ENCODE measurements at places on chromosomes 3 and 15.

- H3K4me3 ChIP-seq = no peak overlapping the region
- no peaks in the 10 kb centered on the region for H3K36me3 ChIP-seq
- no peak overlapping the region for H3K27ac ChIP-seq
- no peak for DNase-seq
- H3K4me1 ChIP-seq = peaks cover 13% of the 10 kb centered on the region
Measured at GRCh38 chr15:101441696-101442095, 47.8 kb downstream of the PCSK6 start.

GRCh38 chr15:55277116-55277564 is 12.5 kb downstream of the RAB27A start:
- H3K27me3 ChIP-seq = no peaks in the 10 kb centered on the region
- H3K4me1 ChIP-seq = no peaks in the 10 kb centered on the region
- H3K36me3 ChIP-seq = no peaks in the 10 kb centered on the region
- no peak for DNase-seq
- no peak overlapping the region for H3K27ac ChIP-seq

- no peak overlapping the region for H3K27ac ChIP-seq
- H3K4me1 ChIP-seq = peaks cover 11% of the 10 kb centered on the region
- no peak overlapping the region for H3K4me3 ChIP-seq
- peaks cover 14% of the 10 kb centered on the region for H3K36me3 ChIP-seq
- H3K27me3 ChIP-seq = no peaks in the 10 kb centered on the region
Measured at GRCh38 chr15:64454282-64454681, 6.1 kb upstream of the ZNF609 start.

DNA sequence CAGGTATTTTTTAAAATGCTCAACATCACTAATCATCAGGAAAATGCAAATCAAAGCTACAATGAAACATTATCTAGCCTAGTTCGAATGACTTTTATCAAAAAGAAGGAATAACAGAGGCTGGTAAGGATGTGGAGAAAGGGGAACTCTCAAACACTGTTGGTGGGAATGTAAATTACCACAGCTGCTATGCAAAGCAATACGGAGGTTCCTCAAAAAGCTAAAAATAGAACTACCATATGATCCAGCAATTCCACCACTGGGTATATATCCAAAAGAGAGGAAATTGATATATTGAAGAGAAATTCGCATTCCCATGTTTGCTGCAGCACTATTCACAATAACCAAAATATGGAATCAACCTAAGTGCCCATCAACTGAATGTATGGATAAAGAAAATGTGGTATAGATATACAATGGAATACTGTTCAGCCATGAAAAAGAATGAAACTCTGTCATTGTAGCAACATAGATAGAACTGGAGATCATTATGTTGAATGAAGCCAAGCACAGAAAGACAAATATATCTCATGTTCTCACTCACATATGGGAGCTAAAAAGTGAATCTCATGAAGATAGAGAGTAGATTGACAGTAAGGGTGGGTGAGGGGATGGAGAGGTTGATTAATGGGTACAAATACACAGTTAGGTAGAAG is 19.7 kb upstream of the CLN6 start:
- DNase-seq = no peak
- no peaks in the 10 kb centered on the region for H3K27me3 ChIP-seq
- H3K4me1 ChIP-seq = no peaks in the 10 kb centered on the region
- no peak overlapping the region for H3K27ac ChIP-seq

- no peak for DNase-seq
- peaks cover 2% of the 10 kb centered on the region for H3K27me3 ChIP-seq
- peaks cover 6% of the 10 kb centered on the region for H3K4me1 ChIP-seq
- H3K4me3 ChIP-seq = peak overlapping the region; percentile 67
- no peaks in the 10 kb centered on the region for H3K36me3 ChIP-seq
- peak overlapping the region; percentile 72 for H3K27ac ChIP-seq
Measured at GRCh38 chr3:115658032-115658336, 34.7 kb downstream of the GAP43 start.

DNA sequence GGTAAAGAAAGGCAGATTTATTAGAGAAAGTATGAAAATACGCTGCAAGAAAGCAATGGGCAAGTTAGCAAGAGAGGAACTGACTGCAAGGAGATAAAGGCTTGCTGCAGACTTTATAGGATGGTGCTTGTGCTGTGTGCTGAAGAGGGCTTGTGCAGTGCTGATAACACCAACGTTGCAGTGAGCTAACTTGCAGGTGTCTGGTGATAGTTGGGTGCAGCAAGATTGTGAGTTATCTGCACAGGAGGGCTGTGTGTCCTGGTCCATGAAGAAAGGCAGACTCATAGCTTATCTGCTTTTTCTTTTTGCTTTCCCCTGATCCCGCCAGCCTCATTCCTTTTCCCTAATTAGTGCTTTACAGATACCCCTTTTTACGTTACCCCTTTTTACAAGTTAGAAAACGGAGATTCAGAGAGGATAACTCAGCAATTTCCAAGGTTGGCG is 58.0 kb upstream of the ZNF148 start:
- DNase-seq = no peak
- H3K27me3 ChIP-seq = no peaks in the 10 kb centered on the region
- H3K27ac ChIP-seq = no peak overlapping the region

- H3K4me1 ChIP-seq = no peaks in the 10 kb centered on the region
- peaks cover 23% of the 10 kb centered on the region for H3K36me3 ChIP-seq
- H3K27ac ChIP-seq = no peak overlapping the region
- no peak overlapping the region for H3K4me3 ChIP-seq
Measured at GRCh38 chr3:132542577-132542976, 54.5 kb upstream of the ACKR4 start.

GRCh38 chr3:53495520-53496391 is 1.3 kb downstream of the CACNA1D start:
- peaks cover 54% of the 10 kb centered on the region for H3K4me1 ChIP-seq
- H3K36me3 ChIP-seq = peaks cover 13% of the 10 kb centered on the region
- H3K27me3 ChIP-seq = peaks cover 14% of the 10 kb centered on the region
- H3K27ac ChIP-seq = peak overlapping the region; percentile 57

DNA sequence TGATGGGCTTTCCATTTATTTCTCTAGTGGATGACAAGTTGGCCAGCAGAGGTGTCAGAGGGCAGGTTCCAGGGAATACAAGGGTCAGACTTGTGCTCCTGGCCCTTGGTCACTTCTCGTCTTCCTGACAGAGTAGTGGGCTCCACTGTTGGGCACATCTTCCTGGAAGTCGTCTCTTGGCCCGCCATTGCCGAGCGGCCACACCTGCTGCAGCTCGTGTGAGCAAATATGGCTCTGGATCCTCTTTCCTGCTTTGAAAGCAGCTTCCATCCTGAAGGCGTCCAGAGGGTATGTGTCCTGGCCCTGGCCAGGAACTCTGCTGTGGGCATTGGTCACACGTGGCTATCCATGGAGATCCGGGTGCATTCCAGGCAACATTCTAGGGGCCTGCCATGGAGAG is 100.2 kb downstream of the SNRPN start:
- DNase-seq = no peak
- H3K27ac ChIP-seq = no peak overlapping the region
- H3K27me3 ChIP-seq = no peaks in the 10 kb centered on the region
- no peaks in the 10 kb centered on the region for H3K4me1 ChIP-seq
- no peak overlapping the region for H3K4me3 ChIP-seq

DNA sequence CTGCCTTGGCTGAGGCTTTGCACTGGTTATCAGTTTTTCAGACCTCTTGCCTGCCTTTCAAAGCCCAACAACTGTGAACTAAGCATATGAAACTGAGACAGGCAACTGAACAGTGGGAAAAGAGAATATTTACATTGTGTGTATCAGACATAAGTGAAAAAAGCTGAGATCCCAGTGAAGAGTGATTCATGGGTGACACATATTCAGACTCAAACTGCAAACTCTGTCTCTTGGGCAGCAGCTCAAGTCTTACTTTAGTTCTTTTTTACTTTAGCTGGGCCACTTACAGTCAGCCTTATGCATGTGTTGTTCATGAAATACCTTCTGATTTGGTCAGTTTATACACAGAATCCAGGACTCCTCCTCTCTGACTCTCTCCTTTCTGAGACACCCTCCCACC is 19.2 kb downstream of the SUCLG2 start:
- no peak for DNase-seq
- no peaks in the 10 kb centered on the region for H3K4me1 ChIP-seq

DNA sequence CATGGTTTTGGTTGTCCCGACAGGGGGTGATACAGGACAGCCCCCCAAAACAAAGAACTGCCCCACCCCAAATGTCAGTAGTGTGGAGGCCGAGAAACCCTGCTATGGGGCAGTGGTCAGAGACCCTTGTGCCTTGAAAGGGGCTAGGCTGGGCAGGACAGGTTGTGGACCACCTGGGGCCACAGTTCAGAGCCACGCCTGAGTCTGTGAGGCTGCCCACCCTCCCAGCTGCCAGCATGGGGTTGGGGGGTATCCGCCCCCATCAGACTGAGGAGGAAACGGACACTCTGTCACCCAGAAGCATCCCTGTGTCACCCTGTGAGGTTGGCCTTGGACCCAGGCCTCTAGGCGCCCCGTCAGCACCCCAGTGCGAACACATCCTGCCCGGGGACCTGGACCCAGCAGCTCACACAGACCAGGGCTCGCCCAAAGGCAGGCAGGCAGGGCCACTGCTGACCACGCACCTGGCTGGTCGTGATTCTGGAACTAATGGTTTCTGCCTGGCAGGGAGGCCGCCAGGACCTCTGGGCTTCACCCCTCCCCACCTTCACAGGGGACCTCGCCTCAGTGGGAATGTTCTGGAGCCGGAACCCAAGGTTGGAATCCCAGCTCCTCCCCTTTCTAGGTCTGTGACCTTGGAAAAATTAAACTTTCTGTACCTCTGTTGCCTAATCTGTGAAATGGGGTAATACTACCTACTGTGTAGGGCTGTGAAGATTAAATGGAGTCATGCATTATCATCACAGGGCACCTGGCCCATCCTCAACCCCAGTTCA is 1.4 kb downstream of the SLC41A3 start:
- no peaks in the 10 kb centered on the region for H3K36me3 ChIP-seq
- no peaks in the 10 kb centered on the region for H3K27me3 ChIP-seq
- no peak for DNase-seq
- no peak overlapping the region for H3K27ac ChIP-seq
- H3K4me1 ChIP-seq = peaks cover 3% of the 10 kb centered on the region
- H3K4me3 ChIP-seq = no peak overlapping the region

DNA sequence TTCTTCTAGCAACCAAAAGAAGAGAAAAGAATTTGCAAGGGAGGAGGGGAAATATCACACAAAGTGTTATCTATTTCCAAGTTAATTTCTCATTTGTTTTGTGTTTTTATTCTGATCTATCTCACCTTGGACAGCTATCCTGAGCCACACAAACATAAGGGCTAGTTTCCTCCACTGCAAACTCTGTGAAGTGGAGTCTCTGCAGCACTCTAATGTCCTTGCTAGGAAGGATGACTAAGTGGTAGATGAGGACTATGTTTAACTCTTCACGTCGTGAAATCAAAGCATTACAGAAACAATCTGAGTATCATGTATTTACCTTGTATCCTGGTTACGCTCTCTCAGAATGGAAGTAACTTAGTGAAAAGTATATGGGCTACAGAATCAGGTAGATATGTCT is 33.9 kb upstream of the CHRM5 start:
- H3K4me1 ChIP-seq = no peaks in the 10 kb centered on the region
- no peak overlapping the region for H3K27ac ChIP-seq
- DNase-seq = no peak
- no peak overlapping the region for H3K4me3 ChIP-seq
- no peaks in the 10 kb centered on the region for H3K36me3 ChIP-seq

DNA sequence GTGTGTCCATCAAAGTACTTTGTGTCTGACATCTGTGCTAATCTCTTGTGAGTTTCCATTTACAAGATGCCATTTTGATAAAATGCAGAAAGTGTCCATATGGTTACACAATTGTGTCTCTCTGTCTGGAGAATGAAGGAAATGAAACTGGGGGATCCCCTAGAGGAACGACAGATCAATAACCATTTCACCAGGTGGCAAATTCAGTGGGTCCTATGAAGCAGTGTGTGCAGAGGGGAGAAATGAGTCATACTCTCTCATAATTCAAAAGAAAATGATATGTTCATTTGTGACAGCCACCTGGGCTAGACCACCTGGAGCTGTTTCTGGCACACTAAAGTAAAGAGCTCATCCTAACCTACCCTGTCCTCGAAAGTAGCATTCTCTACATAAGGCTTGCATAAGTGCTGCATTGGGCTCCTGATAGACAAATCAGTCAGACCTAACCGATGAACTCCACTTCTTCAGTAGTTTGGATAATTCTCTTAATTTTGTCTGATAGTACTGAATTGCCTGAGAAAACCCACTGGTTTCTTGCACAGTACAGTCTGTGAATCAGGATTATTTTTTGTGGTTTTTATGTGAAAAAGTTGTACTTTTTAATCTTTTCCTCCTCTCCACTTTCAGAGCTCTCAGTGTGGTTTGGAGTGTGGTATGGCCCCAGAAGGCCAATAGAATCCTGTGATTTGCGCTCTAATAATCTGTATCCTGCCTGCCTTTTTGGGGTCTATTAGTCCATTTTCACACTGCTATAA is 10.3 kb upstream of the CD47 start:
- no peak overlapping the region for H3K4me3 ChIP-seq
- DNase-seq = no peak
- H3K27me3 ChIP-seq = no peaks in the 10 kb centered on the region

DNA sequence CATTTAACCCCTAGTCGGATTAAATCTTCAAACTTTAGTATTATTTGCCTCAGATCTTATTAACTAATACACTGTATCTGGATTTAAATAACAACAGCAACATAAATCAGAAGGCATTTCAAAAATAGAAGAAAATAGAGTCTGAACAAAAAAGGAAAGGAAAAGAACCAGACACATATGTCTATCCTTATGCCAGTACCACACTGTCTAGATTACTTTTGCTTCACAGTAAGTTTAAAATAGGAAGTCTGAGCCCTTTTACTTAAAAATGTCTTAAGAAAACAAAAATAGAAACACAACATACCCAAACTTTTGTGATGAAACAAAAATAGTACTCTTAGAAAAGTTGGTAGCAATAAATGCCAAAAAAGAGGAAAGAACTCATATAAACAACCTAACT is 1615.8 kb downstream of the SI start:
- H3K4me1 ChIP-seq = no peaks in the 10 kb centered on the region
- DNase-seq = no peak
- H3K27ac ChIP-seq = no peak overlapping the region

GRCh38 chr3:37944391-37944842 is 46.2 kb upstream of the VILL start:
- H3K27ac ChIP-seq = peak overlapping the region; percentile 58
- H3K36me3 ChIP-seq = no peaks in the 10 kb centered on the region
- H3K4me3 ChIP-seq = no peak overlapping the region
- DNase-seq = peak; percentile 65
- H3K27me3 ChIP-seq = no peaks in the 10 kb centered on the region

- no peaks in the 10 kb centered on the region for H3K36me3 ChIP-seq
- DNase-seq = no peak
- peaks cover 3% of the 10 kb centered on the region for H3K27me3 ChIP-seq
Measured at GRCh38 chr15:93036951-93037819, 51.8 kb downstream of the RGMA start.

DNA sequence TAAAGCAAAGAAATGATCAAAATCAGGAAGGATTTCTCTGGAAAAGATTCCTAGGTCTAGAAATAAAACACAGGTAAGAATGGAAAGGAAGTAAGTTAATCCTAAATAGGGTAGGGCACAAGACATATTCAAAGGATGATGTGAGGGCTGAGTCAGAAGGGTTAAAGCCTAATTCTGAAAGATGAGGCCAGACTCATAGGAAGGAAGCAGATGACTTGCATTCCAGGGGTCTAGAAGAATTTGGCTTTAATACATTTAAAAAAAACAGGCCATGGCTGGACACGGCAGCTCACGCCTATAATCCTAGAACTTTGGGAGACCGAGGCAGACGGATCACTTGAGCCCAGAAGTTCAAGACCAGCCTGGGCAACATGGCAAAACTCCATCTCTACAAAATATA is 3.2 kb downstream of the SSR3 start:
- H3K27ac ChIP-seq = no peak overlapping the region
- H3K27me3 ChIP-seq = no peaks in the 10 kb centered on the region
- H3K4me3 ChIP-seq = no peak overlapping the region
- DNase-seq = no peak
- H3K4me1 ChIP-seq = peaks cover 7% of the 10 kb centered on the region
- peaks cover 38% of the 10 kb centered on the region for H3K36me3 ChIP-seq
